ENCODE measurements at places on chromosomes 7 and 10.
A peak's percentile ranks its signal among the peaks of the same experiment; 100 is the strongest.

- DNase-seq: no peak
Observed at GRCh38 chr10:31940839-31941653, 12.4 kb upstream of the ARHGAP12 start.

- DNase-seq: peak; percentile 26
Observed at GRCh38 chr7:30445770-30446169, 32.8 kb downstream of the NOD1 start.

DNA sequence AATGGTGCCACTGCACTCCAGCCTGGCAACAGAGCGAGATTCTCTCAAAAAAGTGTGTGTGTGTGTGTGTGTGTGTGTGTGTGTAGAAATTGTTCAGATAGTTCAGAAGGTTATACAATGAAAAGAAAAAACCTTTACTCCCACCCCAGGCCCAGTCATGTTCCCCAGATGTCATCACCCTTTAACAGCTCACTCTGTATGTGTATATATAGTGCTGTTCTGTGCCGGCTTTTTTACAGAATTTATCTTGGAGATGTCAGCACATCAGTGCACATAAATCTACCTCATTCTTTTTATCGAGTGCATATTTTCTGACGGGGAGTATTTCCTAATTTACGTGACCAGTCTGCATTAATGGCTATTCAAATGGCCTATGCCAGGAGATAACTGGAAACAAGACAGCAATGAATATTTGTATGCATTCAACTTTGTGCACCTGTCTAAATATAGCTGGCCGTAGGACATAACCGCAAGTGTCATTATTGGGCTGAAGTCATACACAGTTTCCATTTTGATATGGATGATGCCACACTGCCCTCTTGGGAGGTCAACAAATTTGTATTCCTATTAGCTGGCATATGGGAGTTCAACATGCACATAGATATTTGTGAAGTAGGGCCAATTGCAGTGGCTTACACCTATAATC lies 11.7 kb downstream of the NIPSNAP2 start:
- DNase-seq: no peak

DNA sequence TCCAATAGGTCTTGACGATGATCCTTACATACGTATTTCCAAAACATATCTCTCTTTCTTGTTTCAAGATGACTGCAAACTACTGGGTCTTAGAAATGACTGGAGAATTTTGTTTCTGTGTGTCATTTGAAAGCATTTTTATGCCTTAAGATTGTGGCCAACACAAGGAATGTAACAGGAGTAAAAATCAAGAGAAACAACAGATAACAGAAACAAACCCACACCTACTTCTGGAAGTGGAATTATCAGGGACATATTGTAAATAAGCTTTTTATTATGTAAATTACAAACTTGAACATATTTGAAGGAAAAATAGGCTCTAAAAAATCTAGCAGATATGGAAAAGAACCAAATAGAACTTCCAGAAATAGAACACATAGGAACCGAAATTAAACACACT lies 195.6 kb downstream of the CYP26A1 start:
- DNase-seq: no peak

GRCh38 chr10:80477-81105 lies 31.5 kb upstream of the TUBB8 start:
- DNase-seq: no peak

GRCh38 chr10:123424537-123424936 lies 241.6 kb upstream of the GPR26 start:
- no peak for DNase-seq

GRCh38 chr7:51011710-51012350 lies 229.1 kb upstream of the GRB10 start:
- no peak for DNase-seq

DNA sequence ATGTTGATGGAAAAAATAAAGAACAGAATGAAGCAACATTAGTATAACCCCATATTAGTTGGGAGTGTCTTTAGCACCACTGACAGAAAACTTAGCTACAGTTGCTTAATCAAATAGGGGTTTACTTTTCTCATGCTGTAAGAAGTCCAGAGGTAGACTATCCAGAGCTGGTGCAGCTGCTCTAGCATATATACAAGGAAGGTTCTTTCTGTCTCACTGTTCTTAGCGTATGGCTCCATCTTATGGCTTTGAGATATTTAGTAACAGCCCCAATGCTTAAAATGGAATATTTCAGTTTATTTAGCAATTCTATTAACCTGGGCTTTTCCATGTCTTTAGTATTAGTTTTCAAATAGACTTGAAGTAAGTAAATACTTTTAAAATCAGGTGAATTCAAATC lies 15.2 kb upstream of the WNT2 start:
- no peak for DNase-seq

DNA sequence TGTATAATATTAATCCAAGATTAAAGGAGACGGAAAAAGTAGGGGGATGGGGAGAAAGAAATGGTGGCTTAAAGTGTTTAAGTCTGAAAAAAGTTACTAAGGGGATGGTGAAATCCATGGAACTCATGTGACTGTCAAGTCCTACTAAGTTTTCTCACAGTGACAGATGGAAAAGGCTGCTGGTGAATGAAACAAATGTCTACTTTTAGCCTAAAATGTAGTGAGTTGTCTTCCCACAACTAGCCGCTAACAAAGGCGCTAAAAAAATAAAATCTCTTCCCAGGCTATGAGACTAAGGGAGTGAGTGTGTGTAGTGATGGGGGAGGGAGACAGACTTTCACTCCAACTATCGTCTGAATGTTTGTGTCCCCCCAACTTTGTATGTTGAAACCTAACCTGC lies 12.6 kb downstream of the VIM start:
- DNase-seq: no peak

- DNase-seq: no peak
Observed at GRCh38 chr10:127262606-127263005, 66.2 kb upstream of the INSYN2A start.

GRCh38 chr7:80089366-80089765 lies 45.3 kb upstream of the GNAI1 start:
- no peak for DNase-seq

DNA sequence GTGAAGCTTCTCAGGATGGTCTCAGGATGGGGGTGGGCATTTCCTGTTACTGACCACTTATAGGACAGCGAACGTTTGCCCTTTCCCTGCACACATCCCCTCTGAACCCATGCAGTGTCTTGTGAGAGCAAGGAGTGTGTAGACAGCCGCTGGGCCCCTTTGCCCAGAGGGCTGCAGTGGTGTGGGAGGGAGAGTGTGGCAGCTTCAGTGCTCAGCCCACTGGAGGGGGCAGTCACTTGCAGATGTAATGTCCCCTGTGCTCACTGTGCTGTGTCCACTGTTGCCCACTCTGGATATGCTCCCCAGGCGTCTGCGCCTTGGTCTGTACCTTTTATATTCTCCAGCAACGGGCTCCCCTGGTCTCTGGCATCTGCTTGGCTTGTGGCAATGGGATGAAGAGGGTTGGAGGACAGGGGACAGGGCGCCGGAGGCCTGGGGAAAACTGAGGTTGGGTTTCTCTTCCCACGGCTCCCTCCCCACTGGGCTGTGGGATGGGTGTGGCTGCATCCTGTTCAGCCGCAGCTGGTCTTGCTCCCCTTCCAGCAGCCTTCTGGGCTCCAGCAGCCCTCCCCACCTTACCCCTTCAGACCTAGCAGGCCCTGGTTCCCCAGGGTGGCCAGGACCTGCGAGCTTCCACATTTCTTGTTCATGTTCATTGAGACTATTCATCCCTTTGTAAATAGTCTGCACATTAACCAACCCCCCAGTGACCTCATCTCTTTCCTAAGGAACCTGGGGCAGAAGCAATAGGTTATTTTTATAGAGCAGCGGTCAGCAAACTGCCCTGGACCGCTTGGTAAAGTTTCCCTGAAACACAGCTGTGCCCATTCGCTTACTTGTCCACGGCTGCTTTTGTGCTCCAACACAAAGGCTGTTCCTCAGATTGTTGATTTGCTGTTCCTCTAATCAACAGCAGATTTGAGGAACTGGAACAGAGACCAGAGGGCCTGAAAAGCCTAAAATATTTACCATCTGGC lies 6.1 kb downstream of the ZNF789 start:
- DNase-seq: no peak

DNA sequence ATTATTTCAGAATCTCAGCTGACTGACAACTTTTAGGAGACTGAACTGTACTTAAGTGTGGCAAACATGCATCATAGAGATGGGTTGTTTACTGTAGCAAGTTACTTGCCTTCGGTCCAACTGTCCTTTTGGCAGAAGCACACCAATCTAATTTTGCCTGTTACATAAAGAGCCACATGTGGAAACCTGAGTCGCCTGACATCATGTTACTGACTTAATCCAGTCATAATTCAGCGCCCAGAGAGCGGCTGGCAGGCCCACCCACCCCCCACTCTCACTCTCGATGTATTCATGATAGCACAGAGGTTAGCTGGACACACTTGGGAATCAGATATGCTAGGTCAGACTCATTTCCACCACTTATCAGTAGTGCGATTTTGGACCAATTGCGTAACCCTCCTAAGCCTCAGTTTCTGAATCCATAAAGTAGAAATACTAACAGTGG lies 57.3 kb upstream of the CAPZA2 start:
- no peak for DNase-seq

- no peak for DNase-seq
Observed at GRCh38 chr7:103391976-103392375, 44.5 kb downstream of the PSMC2 start.

DNA sequence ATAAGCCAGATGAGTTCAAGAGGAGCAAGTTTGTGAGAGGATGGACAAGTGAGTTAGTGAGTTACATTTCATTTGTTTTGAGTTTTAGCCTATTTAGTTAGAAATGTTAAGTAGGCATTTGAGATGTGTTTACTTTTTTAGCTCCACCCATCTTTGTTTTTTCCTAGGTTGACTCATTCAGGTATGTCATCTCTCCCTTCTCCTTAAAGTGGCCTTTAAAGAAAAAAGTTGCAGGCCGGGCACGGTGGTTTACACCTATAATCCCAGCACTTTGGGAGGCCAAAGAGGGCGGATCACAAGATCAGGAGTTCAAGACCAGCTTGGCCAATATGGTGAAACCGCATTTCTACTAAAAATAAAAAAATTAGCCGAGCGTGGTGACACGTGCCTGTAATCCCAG lies 71.2 kb downstream of the BMPR1A start:
- no peak for DNase-seq

- no peak for DNase-seq
Observed at GRCh38 chr7:24436131-24436920, 136.9 kb upstream of the PALS2 start.

GRCh38 chr7:111394891-111395290 lies 167.4 kb downstream of the IMMP2L start:
- no peak for DNase-seq

- DNase-seq: no peak
Observed at GRCh38 chr7:116575853-116576252, 51.0 kb downstream of the CAV1 start.

- DNase-seq: no peak
Observed at GRCh38 chr7:14821757-14822480, 80.6 kb downstream of the DGKB start.

DNA sequence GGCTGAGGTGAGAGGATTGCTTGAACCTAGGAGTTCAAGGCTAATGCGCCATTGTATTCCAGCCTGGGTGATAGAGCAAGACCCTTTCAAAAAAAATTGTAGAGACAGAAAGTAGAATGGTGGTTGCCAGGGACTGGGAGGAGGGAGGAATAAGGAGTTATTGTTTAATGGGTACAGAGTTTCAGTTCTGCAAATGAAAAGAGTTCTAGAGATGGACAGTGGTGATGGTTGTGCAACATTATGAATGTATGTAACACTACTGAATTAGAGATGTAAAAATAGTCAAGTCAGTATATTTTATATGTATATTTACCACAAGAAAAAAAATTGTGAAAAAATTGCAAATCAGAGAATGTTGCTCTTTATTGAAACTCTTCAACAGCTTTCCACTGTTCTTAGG lies 266.5 kb upstream of the NPY start:
- no peak for DNase-seq

DNA sequence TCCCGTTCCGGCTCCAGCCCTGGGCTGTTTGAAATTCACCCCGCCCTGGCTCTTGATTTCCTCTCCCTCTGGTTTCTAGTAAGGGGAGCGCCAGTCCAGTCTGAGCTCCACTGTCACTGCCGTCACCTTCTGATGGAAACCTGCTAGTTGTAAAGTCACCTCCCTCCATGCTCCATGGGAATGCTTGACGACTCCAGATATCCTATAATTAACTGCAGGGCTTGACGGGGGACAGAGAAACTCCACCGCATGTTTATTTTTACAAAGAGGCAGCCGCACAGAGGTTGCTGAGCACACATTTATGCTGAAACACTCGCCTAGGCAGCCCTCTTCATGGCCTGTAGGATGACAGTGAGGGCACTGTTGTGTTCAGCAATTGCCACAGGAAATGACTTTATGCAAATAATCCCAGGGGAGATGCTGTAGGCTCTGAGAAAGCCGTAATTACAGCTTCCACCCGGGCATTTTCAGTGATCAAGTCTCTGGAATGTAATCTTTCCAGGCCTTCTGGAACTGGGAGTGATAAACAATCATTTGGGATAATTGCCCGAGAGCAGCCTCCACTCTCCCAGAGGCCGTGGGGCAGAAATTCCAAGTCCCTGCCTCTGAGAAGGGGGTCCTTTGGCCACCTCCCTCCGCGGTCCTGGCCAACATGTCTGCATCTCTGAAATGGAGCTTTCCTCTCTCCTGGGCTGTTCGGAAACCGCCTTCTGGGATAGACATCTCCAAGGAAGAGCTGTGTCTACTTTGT lies 300.5 kb downstream of the KLF6 start:
- no peak for DNase-seq

DNA sequence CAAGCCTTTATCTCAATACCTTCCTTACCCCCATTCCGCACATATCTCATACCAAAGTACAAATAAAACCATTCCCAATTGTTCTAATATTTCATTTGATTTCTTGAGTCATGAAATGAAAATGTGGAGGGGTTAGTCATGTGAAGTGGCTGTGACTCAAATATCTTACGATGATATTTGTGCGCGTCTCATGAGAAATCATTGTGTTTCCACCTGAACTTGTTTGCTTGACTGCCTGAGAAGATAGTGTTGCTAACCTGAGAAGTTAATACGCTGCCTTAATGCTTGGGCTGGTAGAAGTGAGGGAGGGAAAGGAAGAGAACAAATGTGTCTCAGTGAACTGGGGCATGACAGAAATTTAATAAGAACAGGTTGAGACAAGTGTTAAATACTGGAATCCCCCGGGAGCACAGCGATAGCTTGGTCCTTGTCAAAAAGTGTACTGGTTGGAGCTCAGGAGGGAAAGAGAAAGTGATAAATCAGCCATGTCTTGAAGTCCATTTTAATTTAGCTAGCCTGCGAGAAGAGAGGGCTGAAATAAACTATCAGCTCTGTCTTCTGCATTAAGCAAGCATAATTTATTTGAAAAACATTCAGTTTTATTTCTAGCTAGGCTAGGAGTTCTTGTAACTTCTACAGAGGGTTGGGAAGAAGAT lies 7.2 kb upstream of the EPHA1 start:
- no peak for DNase-seq

DNA sequence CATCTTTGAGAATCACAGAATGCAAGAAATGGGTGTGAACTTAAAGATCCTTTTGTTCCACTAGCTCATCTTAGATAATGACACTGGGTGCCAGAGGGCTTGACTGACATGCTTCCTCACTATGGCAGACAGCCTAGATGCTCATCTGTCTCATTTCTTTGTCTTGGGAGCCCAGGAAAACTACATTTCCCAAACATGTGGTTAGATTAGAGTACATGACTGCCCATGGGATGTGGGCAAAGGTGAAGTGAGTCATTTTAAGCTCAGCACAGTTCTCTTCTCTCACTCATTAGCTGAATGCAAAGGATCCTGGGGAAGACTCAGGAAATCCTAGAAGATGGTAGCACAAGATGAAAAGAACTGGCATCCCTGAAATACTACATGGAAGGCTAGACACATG lies 32.5 kb upstream of the TBX20 start:
- DNase-seq: no peak
